ENCODE measurements at places on chromosomes 16 and 17.

- no peak for DNase-seq
Observed at GRCh38 chr16:86012221-86012620, 113.3 kb downstream of the IRF8 start.

DNA sequence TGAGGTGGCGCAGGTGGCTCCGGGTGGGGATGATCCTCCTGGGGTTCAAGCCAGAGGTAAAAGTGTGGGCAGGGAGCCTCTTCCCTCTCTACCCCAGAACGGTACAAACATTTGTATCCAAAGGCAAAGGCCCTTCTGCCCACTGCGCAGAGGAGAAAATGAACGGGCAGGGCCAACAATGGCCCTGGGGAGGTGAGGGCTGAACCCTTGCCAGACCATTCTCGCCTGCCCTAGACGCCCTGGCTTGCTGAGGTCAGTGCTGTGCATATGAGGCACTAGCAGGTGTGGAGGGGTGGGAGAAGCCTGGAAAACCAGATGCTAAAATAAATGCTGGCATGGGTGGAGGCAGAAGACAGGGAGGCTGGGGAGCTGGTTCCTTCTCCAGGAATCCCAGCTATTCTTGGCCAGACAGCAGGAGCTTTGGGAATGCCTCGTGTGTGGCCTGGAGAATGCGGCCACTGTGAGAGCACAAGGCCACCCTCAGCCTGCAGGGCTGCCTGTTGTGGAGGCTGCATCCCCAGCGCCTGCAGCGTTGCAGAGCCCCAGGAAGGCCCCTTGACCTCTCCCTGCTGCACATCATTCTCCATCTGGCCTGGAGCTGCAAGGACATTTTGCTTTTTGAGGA lies 4.5 kb downstream of the C17orf50 start:
- DNase-seq = no peak

DNA sequence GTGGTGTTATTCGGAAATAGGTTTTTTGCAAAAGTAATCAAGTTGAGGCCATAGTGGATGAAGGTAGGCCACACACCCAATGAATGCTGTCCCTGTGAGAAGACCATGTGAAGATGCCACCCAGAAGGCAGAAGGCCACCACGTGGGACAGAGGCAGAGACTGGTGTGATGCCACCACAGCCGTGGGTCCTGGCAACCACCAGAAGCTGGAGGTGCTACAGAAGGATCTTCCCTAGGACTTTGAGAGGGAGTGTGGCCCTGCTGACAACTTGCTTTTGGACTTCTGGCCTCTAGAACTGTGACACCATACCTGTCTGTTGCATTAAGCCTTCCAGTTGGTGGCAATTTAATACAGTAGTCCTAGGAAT lies 49.3 kb downstream of the RMI2 start:
- DNase-seq = no peak

DNA sequence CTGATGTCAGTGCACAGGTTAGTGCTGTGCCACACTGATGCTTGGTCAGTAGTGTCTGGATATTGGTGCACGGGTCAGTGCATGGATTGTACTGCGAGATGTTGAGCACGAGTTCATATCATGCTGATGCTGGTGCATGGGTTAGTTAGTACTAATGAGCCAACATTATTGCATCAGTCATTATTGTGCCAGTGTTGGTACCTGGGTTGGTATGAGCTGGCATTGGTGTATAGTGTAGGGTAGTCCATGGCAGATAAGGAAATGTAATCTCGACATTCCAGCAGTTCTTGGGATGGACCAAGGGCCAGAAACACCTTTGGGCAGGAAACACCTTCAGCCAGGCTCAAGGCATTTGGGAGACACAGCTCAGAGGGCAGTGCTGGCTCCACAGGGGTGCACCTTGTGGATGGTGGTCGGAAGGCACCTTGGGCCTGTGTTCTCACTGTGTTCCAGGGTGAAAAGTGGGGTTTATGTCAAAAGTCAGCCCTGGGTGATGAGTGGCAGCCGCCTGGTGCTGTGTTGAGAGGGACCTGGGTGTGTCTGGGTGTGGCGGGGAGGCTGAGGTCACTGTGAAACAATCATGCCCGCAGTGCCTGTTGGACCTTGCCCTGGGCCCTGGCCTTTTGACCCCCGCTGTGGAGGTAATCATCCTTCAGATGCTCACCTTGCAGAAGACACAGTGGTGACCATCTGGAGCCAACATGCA lies 100.7 kb upstream of the ZNF469 start:
- no peak for DNase-seq

GRCh38 chr16:22264786-22265185 lies 32.4 kb upstream of the POLR3E start:
- no peak for DNase-seq

DNA sequence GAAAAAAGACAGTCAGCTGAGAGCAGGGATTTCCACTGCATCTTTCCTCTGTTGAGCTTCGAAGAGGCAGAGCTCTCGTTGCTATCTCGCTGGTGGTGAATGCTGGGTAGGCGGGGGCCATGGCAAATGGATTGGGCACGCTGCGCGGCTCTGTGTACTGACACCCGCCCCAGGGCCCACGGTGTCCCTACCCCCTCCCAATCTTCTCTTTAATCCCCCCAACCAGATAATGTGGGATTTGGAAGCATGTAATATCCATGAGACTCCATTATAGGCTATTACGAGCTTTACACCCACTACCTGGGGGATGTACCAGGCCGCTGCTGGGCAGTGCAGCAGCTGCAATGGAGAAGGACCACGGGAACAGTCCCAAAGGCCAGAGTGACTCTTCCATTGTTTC lies 8.3 kb downstream of the PIPOX start:
- no peak for DNase-seq

- DNase-seq = peak; percentile 77
Observed at GRCh38 chr16:57757326-57757786, 21.8 kb downstream of the KATNB1 start.

- no peak for DNase-seq
Observed at GRCh38 chr16:82056550-82056896, 21.5 kb downstream of the HSD17B2 start.

GRCh38 chr16:87657621-87658192 lies 55.4 kb downstream of the JPH3 start:
- DNase-seq = no peak
